ENCODE measurements at places on chromosomes 2 and 18. TPM values are rescaled to one million over a fixed set of nuclear protein-coding genes. Genes with fewer than 3 reads are reported as not detected.

Gene CRYBA2
- total RNA-seq: not detected

GRCh38 chr2:28390746-28391563, 1.7 kb upstream of the FOSL2 start:
- peak; percentile 77 for DNase-seq

- DNase-seq: no peak
Observed at GRCh38 chr2:11750422-11750821, 4.0 kb downstream of the LPIN1 start.

DNA sequence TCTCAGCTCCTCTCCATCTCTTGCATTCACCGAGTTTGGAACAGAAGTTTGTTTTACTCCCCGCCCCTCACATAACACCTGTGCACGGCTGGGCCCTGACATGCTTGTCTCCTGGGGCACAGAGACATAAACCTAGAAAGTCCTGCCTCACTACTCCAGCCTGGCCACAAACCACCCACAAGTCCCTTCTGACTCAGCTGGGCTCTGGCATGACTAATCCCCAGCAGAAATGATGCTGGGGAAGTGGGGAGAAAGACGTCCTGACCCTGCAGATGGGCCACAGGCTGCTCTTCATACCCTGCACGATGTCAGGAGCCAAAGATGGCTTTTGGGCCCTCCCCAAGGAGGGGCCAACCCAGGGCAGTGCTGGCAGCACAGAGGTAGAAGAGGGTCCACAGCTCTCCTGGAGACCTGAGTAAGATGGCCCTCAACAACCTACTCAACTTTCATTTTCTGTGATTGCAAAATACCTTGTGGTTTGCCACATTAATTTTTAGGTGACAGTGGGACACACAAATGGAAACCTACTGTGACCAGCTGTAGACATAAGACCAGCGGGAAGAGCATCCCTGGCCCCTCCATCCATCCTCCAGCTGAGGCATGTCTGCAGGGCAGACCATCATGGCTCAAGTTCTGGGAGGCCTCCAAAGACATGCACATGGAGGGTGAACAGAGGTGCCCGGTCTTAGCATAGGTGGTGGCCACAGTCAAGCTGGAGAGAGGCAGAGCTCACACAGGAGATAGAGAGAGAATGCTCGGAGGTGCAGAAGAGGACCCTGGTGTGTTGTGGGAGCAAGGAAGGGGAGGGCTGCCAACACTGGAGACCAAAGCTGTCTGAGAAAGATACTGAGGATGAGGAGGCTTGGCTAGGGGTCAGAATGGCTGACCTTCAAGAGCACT, 40.0 kb downstream of the DNMT3A start:
- DNase-seq: no peak

GRCh38 chr2:230944123-230944653, 19.1 kb upstream of the GPR55 start:
- DNase-seq: no peak

DNA sequence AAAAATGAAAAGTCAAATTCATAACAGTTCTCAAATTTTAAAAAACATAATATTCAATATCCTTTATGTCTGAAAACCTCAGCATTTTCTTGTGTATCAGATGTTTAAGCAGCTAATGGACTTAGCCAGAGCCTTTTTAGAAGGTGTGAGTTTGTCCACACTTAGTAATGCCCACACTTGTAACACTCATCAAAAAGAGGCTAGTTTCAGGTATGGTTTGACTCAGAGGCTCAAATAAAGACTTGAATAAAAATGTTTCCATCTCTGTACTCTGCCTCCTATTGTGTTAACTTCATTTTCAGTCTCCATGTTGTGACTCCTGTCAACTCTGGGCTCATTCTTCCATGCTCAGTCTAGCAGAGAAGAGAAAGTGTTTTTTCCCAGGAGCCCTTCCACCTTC, 311.6 kb downstream of the IRS1 start:
- no peak for DNase-seq

GRCh38 chr2:223784221-223784772, 53.1 kb downstream of the AP1S3 start:
- no peak for DNase-seq

DNA sequence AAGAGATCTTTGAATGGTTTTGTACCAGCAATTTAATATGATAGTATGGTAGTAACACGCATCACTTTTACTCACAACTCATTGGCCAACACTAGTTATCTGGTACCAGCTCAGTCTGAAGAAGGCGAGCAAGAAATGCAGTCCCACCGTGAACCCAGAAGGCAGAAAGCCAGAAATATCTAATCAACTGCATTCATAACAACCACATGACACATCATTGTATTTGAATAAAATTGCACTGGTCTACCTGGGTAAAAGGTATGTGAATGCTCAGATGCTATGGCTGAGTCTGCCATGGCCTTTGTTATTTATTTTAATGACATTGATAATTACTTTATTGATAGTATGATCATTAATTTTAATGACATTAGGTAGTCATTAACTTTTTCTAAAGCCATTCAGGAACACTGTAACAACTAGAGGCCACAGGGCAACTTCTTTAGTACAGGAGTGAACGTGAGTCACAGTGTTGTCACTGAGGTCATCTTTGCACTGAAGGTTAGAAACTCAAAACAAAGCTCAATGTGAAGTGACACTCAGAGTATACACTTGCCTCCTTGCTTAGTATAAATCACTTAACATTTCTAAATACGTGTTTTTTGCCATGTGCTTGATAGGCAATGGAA, 475.6 kb upstream of the TNP1 start:
- DNase-seq: no peak

Data from NCI-H460 (cell line).